ENCODE measurements at places on chromosomes 6 and 20.

DNA sequence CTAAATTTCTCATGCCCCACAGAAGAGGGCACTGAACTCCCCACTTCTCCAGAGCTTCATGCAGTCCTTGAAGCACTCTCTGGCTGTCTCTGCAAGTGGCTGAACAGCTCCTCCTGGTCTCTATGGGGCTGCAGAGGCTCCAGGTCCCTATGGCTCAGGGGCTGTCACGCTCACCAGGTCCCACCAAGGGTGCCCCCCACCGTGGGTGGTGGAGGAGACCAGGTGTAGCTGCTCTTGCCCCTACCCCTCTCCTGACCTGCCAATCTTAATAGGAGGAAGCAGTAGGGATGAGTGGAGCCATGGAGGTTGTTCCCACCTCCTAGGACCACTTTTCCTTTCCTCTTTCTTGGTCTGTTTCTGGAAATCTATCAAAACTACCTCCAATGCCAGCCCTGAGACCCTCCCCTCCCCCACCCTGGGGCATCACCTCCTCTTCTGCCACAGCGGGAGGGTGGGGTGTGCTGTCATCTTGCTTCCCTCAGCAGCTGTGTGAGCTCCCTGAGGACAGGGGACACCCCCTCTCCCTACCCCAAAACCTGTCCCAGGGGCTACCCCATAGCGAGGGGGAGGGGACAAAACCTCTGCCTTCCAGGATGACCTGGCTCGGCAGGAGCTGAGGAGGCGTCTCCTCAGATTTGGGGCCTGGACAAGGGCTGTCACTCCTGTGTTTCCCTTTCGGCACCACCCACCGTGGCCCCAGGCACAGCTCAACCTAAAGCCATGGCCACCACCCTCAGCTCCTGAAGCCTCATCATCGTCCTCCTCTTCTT, 12.0 kb upstream of the RAET1E start:
- DNase-seq, result no peak

DNA sequence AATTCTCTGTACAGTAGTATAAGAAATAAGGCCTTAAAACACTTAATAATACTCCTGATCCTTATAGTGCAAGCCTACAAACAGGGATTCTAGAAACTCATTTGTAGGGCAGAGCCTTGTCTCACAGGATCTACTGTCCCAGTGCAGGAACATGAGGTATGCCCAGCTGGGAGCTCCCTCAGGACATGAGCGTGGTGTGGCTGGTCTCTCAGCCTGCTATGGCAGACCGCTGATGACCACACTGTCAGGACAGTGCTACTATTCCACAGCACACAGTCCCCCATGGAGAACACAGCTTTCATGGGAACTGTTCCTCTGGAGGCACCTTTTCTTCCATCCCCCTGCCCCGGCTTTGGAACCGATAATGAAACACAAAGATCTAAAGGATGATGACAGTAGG, 53.0 kb downstream of the SERAC1 start:
- no peak for DNase-seq

- no peak for DNase-seq
Measured at GRCh38 chr6:139533171-139533570, 158.7 kb upstream of the CITED2 start.

DNA sequence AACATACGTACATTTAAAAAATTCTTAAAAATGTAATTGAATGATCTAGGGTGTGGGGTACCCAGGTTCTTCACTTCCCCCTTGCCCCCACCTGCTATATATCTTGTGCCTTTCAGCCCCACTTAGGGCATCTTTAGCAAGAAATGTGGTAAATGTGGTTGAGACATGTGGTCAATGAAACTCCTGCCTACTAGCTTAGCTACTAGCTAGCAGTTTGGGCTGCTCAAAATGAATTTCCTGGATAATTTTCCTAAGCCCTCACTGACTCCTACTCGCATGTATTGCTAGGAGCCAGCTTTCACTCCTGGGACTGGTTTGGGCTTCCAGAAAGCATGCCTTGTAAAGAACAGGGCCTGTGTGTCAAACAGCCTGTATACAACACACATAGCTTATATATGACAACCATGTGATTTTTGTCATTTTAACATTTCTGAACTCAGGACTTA, 257.3 kb downstream of the ATXN1 start:
- DNase-seq, result no peak

DNA sequence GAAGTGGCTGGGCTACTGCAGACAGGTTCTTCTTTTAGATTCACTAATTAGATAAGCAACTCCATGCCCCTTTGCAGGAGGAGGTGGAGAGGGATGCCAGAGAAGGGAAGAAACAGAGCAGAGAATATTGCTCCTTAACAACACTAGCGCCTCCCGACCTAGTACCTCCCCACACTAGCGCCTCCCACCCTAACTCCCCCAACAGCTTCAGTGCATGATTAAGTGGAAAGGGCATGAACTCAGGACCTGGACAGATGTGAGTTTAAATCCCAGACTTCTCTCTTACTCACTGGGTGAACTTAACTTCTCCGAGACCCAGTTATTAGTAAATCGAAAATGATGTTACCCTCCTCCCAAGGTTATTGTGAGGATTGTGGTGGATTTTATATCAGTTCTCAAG, 25.7 kb downstream of the STX11 start:
- no peak for DNase-seq

- DNase-seq, result no peak
Measured at GRCh38 chr6:50846852-50847155, 28.1 kb downstream of the TFAP2B start.

GRCh38 chr6:161954077-161954476, 680.2 kb upstream of the AGPAT4 start:
- no peak for DNase-seq

DNA sequence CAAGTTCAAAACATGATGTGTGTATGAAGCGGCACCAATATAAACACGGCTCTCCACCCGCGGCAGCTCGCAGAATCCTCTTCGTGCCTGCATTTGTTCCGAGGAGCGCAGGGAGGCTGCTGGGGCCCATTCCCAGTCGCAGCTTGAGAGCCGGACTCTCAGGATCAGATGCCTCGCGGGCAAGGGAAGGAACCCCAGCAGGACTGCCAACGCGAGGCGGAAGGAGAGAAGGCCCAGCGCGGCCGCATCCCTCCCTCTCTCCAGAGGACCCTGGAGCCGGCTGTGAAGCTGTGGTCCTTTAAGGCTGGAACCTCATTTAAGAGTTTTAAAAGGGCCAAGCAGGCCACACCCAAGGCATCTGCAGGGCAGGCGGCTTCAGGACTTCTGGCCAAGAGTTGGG, 44.2 kb upstream of the ZBP1 start:
- DNase-seq, result no peak

- no peak for DNase-seq
Measured at GRCh38 chr6:40722091-40722490, 134.9 kb upstream of the LRFN2 start.

GRCh38 chr6:38527371-38527770, 112.4 kb downstream of the BTBD9 start:
- DNase-seq, result no peak

GRCh38 chr20:57008217-57008616, 258.2 kb downstream of the BMP7 start:
- DNase-seq, result no peak

DNA sequence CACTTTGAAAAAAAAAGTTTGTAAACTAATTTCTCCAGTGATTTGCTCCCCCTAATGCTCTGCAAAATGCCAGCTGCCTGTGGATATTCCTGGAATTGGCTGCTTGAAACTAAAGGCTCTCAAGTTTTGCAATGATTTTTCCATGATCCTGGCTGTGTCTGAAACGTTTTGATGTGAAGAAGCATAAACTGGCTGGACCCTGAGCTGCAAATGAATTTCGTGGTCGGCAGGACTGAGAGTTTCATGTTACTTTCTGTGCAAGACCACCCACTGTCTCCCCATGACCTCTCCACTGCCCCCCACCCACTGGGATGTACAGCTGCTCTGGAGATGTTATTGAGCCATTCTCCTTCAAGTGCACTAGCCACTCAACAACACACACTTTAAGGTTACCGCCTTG, 171.3 kb upstream of the SSTR4 start:
- no peak for DNase-seq

GRCh38 chr6:63267828-63268227, 52.0 kb downstream of the LGSN start:
- DNase-seq, result no peak

Data from activated effector memory CD4-positive, alpha-beta T cell treated with Interleukin-2 at 50 U/mL for 16 hours (primary cell).